ENCODE measurements at places on chromosomes 5 and 9. TPM values are rescaled to one million over a fixed set of nuclear protein-coding genes. Genes with fewer than 3 reads are reported as not detected.

Gene NEUROG1
- polyA plus RNA-seq = not detected

Gene CBY3
- not detected for polyA plus RNA-seq

Gene ROPN1L
- 0.35 TPM for polyA plus RNA-seq

Gene SHC3
- polyA plus RNA-seq = not detected

Gene NR6A1
- polyA plus RNA-seq = 0.69 TPM

Gene OGN
- 1.6 TPM for polyA plus RNA-seq

Gene PRDM9
- polyA plus RNA-seq = not detected

Gene PPP6C
- 37.8 TPM for polyA plus RNA-seq

Gene CRHBP
- polyA plus RNA-seq = 1.8 TPM

Gene AIF1L
- 2.4 TPM for polyA plus RNA-seq

Gene OLFML2A
- polyA plus RNA-seq = 0.60 TPM

Gene ANKRD34B
- polyA plus RNA-seq = not detected

Gene PCDHGA7
- polyA plus RNA-seq = not detected

Gene ZNF300
- polyA plus RNA-seq = 4.2 TPM

Gene CDH9
- not detected for polyA plus RNA-seq

Gene TAF11L14
- polyA plus RNA-seq = not detected

Gene CCL21
- 1.4 TPM for polyA plus RNA-seq

Gene LRRTM2
- polyA plus RNA-seq = not detected

Gene FLT4
- 0.23 TPM for polyA plus RNA-seq

Gene PALM2AKAP2
- polyA plus RNA-seq = 0.60 TPM

Gene PIP5KL1
- not detected for polyA plus RNA-seq

Gene SPATA31C1
- not detected for polyA plus RNA-seq

Gene GPR21
- not detected for polyA plus RNA-seq

Gene TMEM174
- polyA plus RNA-seq = not detected

Gene CPLANE1
- 2.7 TPM for polyA plus RNA-seq

Gene SAPCD2
- 3.6 TPM for polyA plus RNA-seq

Gene PCDHGB6
- polyA plus RNA-seq = not detected

Gene KCTD16
- 0.04 TPM for polyA plus RNA-seq

Gene NXNL2
- polyA plus RNA-seq = 0.16 TPM

Gene TEX48
- not detected for polyA plus RNA-seq

Gene FOXD4
- polyA plus RNA-seq = 0.31 TPM

Gene PHF24
- polyA plus RNA-seq = not detected

Gene PCYOX1L
- 0.69 TPM for polyA plus RNA-seq

Gene GFI1B
- 0.87 TPM for polyA plus RNA-seq

Gene FGF1
- polyA plus RNA-seq = 1.8 TPM

Gene INSL6
- polyA plus RNA-seq = not detected

Gene MPDZ
- polyA plus RNA-seq = 5.1 TPM

Gene INSL4
- polyA plus RNA-seq = not detected

Gene EGFLAM
- polyA plus RNA-seq = 0.46 TPM

Gene MZB1
- 2.4 TPM for polyA plus RNA-seq

Gene LRRC19
- polyA plus RNA-seq = 13.8 TPM

Gene NME5
- polyA plus RNA-seq = 1.2 TPM

Measured in sigmoid colon (tissue), 7 donors.